ENCODE measurements at places on chromosomes 12 and 14.
A peak's percentile ranks its signal among the peaks of the same experiment; 100 is the strongest.

- peak; percentile 86 for DNase-seq
Measured at GRCh38 chr14:49687942-49688700, at the start of gene POLE2. TSS of gene POLE2 (minus strand) at chr14:49688214. CDS start at chr14:49688203, 11 bp downstream.

GRCh38 chr12:127750076-127750840 lies 516.7 kb upstream of the TMEM132C start:
- no peak for DNase-seq

GRCh38 chr14:57833323-57833722 lies 32.6 kb downstream of the SLC35F4 start:
- no peak for DNase-seq

DNA sequence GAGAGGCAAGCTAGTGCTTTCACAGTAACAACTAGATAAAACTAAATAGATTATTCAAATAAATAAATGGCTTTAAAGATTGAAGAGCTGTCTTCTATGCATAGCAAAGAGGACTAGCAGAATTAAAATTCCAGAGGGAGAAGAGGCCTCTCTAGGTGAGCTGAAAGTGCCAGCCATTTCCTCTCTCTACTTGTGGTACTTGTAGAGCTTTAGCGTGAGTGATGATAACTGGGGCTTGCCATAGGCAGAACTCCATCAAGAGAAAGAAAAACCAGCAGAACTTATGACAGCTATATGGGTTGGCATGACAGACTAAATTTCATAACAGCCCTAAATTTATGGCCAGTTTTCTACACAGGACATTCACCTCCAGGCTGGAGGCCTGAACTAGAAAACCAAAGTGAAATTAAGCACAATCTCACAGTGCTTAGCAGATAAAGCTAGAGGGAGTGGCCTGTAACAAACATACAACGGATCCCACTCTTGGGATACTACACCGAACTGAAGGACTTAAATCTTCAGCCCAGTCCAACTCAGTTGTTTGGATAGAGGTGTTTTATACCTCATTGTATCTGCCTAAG lies 11.0 kb downstream of the SPTLC2 start:
- no peak for DNase-seq

GRCh38 chr14:85752175-85752574 lies 222.2 kb downstream of the FLRT2 start:
- no peak for DNase-seq

- DNase-seq = no peak
Measured at GRCh38 chr12:29869946-29870345, 86.2 kb upstream of the TMTC1 start.

DNA sequence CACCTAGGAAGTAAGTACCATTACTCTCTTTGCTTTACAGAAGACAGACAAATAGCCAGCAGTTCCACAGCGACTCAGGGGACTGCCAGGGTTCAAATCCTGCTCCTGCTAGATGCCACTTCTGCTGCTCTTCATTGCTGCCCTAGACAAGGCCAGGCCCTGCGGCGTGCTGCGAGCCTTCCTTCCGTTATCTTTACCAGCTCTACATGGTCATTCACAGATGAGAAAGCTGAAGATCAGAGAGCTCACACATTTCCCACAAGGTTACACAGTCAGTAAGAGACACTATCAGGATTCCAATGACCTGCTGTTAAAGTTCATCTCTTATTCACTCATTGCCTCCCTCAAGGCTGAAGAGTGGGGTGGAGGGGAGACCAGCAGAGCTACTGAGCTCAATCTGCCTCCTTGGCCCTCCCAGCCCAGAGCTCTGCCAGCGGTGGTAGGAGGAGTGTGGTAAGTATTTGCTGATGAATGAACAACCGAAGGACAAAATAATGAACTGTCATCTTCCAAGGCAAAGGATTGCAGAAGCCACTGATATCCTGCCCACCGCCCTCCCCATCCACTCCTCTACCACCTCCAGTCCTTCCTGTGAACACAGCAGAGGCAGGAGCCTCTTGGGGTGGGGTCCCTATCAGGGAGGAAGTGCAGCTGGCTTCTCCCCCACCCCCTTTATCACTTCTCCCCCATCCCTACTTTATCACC lies 14.6 kb upstream of the HDAC7 start:
- no peak for DNase-seq

GRCh38 chr14:55789406-55789805 lies 209.4 kb downstream of the KTN1 start:
- DNase-seq = no peak
